Activated naive CD8-positive, alpha-beta T cell treated with anti-CD3 and anti-CD28 coated beads for 36 hours (primary cell): ENCODE measurements at places on chromosomes 1 and 21. TPM values are rescaled to one million over a fixed set of nuclear protein-coding genes. Genes with fewer than 3 reads are reported as not detected.

Gene FCRL5
- 0.31 TPM for total RNA-seq

Gene KCNC4
- 8.0 TPM for total RNA-seq

Gene PBX1
- total RNA-seq: 0.04 TPM

DNA sequence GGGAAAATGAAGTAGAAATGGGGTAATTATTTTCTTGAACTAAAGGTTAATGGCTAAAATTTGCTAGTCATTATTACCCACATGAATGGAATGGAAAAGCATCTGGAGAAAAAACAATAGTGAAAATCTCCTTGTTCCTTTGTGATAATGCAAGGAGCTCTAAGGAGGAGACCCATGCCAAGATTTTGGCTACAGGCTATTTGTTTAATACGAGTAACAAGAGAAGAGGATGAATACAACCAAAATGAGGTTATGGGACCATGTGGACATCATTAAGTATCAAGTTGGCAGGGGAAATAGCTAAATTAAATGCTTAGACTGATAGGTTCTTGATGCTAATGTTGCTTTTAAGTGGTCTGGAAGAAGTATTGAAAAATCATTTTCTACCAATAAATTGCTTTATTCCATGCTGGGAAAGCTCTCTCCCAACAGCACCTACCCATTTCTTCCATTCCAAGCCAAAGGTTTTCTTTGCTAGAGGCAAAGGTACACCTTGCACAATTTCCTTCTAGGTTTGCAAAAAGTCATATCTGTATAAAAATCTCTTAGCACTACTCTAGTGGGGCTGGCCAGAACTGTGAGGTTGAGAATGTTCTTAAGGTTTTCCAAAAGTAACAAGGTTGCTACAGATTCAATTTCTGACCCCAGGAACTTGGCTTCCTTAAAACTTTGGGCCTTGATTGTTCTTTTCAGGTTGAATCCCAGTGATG, 100.2 kb downstream of the SMYD2 start:
- no peaks in the 10 kb centered on the region for H3K27me3 ChIP-seq
- no peaks in the 10 kb centered on the region for H3K36me3 ChIP-seq
- no peak overlapping the region for H3K27ac ChIP-seq

DNA sequence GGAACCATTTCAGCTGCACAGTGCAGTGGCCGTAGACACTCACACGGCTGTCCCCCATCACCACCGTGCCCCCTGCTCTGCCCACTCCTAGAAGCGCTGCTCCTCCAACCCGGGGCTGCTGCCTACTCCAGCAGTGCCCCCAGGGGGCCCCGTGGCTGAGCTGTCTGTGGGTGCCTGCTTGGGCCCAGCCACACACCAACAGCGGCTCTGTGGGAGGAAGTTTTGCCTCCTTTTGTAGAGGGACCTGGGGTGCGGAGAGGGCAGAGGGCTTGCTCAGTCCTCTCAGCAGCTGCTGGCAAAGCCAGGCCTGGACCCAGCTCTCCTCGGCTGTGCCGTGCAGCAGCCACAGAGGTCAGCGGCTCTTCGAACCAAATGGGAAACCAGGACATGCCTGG, 11.4 kb upstream of the LRRC3 start:
- H3K36me3 ChIP-seq: no peaks in the 10 kb centered on the region
- H3K4me1 ChIP-seq: no peaks in the 10 kb centered on the region
- DNase-seq: no peak

DNA sequence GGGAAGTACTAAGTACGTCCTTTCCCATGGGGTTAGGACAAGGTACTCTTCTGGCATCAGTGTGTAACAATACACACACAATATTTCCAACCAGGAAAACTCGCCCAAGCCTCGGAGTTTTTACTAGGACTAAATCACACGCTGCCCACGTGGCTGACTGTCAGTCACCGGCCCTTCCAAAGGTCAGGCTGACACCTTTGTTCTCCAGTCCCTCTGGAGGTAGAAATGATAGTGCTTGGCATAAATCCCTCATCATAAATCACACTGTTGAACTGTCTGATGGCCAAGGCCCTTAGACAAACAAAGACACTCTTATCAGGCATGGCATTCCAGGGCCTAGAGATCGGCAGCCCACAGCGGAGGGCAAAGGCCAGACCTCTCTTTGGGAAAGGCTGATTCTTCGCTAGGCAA, 16.9 kb upstream of the SLAMF9 start:
- no peak for DNase-seq
- H3K27ac ChIP-seq: no peak overlapping the region
- peaks cover 18% of the 10 kb centered on the region for H3K27me3 ChIP-seq

DNA sequence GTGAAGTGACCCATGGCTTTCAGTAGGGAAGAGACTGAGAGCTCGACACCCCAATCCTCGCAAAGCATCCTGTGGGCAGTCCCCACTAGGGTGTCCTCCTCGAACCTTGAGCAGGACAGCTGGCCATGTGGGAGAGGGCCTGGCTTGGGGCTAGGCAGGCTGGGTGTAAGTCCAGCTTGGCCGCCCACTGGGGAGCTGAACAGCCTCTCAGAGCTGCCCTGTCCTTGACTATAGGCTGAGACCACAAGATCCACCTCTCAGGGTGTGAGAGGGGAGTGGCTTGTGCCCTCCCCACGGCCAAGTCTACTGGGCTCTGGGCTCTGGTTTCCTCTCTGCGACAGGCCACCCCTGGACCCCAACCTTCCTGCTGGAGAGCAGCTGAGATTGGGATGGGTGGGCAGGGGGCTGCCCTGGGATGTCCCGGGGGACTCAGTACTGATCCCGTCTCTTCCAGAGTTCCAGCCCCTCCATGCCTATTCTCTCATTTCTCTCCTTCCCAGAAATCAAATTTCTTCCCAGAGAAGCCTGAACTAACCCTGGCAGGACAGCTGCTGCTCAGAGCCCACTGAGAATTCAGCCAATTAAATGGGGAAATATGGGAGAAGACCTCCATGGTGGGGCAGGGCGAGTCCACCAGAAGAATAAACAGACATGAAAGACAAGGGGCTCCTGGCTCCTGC, 282.9 kb downstream of the PTPRU start:
- DNase-seq: no peak
- H3K27ac ChIP-seq: no peak overlapping the region
- no peaks in the 10 kb centered on the region for H3K4me1 ChIP-seq

DNA sequence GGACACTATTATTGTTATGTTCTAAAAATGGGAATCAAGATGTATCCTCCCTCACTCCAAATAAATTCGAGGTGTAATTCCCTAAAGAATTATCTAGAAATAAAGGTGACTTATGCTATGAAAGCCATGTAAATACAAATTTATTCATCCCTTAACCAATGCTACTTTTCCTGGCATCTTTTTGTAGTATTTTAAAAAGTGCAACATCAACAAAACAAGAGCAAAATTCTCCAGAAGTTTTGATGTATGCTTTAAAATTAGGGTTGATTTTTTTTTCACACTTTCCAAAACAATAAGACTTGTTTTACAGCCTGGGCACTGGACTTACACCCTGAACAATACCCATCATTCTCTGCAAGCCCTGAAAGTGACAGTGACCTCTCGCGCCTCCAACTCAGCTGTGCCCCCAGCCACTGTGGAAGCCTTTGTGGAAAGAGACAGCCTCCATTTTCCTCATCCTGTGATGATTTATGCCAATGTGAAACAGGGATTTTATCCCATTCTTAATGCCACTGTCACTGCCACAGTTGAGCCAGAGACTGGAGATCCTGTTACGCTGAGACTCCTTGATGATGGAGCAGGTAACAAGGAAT, 21.4 kb upstream of the CLCA1 start:
- H3K4me1 ChIP-seq: no peaks in the 10 kb centered on the region
- no peaks in the 10 kb centered on the region for H3K36me3 ChIP-seq
- DNase-seq: no peak
- no peak overlapping the region for H3K27ac ChIP-seq
- peaks cover 4% of the 10 kb centered on the region for H3K27me3 ChIP-seq

GRCh38 chr1:23187637-23188036, 19.0 kb upstream of the LUZP1 start:
- H3K36me3 ChIP-seq: no peaks in the 10 kb centered on the region
- DNase-seq: no peak
- peaks cover 3% of the 10 kb centered on the region for H3K4me1 ChIP-seq
- peaks cover 19% of the 10 kb centered on the region for H3K27me3 ChIP-seq
- no peak overlapping the region for H3K27ac ChIP-seq
- H3K4me3 ChIP-seq: no peak overlapping the region

GRCh38 chr1:177873238-177873637, 96.6 kb downstream of the SEC16B start:
- H3K27ac ChIP-seq: no peak overlapping the region
- no peaks in the 10 kb centered on the region for H3K36me3 ChIP-seq
- H3K4me1 ChIP-seq: no peaks in the 10 kb centered on the region
